ENCODE measurements at places on chromosomes 1 and 21. TPM values are rescaled to one million over a fixed set of nuclear protein-coding genes. Genes with fewer than 3 reads are reported as not detected.
A peak's percentile ranks its signal among the peaks of the same experiment; 100 is the strongest.

GRCh38 chr21:32713726-32714125, 14.1 kb downstream of the SYNJ1 start:
- no peak for DNase-seq

DNA sequence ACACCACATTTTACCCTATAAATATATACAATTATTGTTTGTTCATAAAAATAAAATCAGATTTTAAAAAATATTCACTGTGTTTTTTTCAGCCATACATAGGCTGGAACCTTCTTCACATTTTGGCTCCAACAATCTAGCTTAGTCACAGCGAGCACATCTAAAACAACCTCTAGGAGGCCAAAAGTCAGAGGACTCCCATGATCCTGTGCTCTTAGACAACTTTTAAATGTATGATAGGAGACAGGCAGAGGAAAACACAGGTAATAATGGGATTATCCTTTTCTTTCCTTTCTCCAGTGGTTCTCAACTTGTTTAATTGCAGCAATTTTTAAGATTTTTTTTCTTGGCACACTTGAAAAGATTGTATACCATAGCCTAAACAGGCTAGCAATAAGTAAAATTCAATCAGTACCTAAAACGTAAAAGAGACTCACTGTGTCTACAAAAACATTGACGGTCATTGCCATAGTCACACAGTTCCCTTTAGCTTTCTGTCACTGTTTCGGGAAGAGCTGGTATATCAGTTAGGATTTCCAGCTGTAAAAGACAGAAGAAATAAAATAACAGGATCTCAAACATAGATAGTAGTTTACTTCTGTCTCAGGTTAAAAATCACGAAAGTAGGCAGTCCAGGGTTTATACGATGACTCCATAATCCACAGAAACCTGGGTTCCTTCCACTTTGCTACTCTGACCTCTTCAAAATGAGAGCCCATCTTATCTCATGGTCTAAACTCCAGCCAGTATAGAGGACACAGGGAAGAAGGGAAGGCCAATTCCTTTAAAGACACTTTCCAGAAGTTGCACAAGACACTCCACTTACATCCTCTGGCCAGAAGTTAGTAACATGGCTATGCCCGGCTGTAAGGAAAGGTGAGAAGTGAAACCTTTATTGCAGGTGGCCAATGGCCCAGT, 39.2 kb upstream of the CR1L start:
- DNase-seq, result no peak

GRCh38 chr1:118981436-118981835, 6.7 kb downstream of the TBX15 start:
- no peak for DNase-seq

GRCh38 chr1:44848456-44849181, 5.6 kb upstream of the PTCH2 start:
- DNase-seq, result no peak

GRCh38 chr1:182050481-182051448, 10.7 kb downstream of the ZNF648 start:
- no peak for DNase-seq

DNA sequence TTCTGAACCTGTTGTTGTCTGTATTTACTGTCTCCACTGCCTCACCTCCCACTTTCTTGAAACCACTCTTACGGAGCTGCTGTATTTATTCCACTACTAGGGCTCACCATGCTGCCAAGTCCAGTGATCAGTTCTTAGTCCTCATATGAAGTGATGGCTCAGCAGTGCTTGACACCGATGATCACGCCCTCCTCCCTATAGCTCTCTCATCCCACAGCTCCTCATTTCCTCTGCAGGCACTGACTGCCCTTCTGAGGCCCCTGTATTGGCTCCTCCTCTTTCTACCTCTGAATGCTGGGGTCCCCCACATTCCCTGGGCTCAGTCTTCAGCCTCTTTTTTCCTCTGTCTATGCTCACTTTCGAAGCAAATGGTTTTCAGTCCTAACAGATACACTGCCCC, 3.4 kb downstream of the CLCA1 start:
- no peak for DNase-seq

DNA sequence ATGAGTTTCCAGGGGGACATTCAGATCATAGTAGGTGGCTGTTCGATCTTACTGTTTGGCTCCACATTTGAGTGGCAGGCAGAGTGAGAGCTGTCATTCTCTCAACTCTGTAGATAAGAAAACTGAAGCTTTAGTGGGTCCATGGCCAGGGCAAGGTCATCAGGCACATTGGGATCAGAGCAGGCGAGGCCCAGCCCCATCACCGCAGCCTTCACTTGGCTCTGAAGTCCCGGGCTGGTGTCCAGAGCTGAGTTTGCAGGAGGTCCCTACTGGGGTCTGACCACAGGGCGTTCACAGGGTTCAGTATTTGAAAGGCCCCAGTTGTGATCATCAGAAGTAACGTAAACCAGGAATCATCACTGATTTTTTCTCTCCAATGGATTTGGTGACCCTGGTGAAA, 76.7 kb downstream of the OBSCN start:
- no peak for DNase-seq

DNA sequence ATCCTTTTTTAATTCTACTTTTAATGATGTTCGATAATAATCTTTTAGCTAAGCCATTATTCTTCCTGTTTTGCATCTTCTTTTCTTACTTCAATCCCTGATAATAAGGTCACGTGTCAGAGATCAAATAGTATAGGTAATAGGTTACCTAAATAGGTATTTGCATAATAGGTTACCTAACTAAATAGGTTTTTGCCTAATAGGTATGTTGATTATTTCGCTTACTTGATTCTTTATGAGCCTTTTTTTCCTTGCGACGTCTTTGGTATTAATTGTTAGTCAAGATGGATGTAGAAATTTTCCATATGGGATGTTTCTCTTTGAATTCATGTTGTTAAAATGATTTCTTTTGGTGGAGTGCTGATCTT, 2.5 kb downstream of the GGPS1 start:
- no peak for DNase-seq

- DNase-seq, result peak; percentile 17
Observed at GRCh38 chr21:29302359-29302875, 3.7 kb downstream of the BACH1 start.

GRCh38 chr1:11169202-11169601, 20.0 kb upstream of the ANGPTL7 start:
- no peak for DNase-seq

DNA sequence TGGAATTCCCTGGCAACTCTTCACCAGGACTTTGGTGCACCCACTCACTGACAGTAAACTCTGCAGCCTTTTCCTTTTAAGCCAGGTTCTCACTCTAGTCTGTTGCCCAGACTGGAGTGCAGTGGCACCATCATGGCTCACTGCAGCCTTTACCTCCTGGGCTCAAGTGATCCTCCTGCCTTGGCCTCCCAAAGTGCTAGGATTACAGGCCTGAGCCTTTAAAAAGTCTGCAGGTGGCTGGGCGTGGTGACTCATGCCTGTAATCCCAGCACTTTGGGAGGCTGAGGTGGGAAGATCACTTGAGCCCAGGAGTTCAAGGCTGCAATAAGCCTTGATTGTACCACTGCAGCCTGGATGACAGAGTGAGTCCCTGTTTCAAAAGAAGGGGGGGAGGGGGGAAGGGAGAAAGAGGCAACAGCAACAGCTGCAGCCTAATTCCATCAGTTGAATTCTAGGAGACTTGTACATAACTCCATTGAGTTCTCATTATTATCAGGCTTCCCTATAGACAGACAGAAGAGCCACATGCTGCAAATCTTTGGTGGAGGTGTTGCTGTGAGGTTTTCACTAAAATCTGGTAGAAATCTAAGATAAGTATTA, 8.1 kb upstream of the HNRNPR start:
- DNase-seq, result no peak

DNA sequence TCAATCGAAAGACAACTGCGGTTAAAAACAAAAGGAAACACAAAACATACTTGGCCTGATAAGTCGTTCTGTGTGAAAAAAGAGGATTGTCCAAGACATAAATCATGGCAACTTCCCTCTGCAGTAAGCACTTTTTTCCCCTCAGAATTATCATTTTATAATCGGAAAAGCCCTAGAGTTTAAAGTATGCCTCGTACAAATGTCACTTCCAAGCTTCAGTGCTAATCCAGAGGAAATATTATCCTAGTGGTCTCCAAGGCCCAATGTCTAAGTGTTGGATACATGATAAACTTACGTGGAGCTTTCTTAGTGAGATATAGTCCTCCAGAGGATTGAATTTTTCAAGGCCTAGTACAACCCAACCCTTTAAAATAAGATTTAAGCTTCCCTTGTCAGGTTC, 11.2 kb upstream of the NTMT2 start:
- DNase-seq, result no peak

- DNase-seq, result no peak
Observed at GRCh38 chr1:186681121-186681520, 898 bp upstream of the PTGS2 start.

DNA sequence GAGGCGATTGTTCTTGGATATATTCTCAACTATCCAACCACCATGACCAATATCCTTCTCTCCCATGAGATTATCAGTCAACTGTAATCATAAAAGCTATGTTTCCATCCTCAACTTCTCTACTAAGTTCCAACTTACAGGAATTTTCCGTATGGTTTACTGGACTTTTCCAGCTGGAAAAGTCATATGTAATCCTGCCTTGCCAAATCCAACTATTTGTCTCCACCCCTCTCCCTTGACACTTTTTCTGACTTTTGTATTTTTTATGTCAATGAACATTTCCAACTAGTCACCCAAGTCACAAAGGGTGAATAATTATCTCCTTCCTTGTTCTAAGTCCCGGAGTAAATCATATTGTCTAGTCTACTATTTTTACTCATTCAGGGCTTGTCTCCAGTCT, 293.1 kb downstream of the USP25 start:
- DNase-seq, result no peak

GRCh38 chr1:81118550-81118949, 682.2 kb upstream of the ADGRL2 start:
- DNase-seq, result no peak

GRCh38 chr1:101410048-101410878, 173.4 kb downstream of the S1PR1 start:
- no peak for DNase-seq

DNA sequence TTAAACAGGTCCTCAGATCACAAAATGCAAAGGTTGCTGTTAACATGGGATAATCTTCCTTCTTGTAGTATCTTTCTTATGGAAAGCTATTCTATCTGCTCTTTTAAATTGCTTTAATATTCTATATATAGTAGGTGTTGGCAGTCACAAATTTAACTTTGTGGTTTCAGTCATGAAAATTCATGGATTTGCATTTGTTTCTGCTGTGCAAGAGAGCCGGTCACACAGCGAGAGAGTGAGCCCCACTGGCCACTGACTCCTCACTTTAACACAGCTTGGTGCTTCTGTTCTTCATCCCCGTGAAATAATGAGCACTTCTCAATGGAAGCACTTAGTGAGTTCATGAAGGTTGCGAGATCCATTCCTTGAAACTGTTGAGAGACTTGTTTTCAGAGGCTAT, 18.1 kb upstream of the BMP8A start:
- DNase-seq, result no peak

DNA sequence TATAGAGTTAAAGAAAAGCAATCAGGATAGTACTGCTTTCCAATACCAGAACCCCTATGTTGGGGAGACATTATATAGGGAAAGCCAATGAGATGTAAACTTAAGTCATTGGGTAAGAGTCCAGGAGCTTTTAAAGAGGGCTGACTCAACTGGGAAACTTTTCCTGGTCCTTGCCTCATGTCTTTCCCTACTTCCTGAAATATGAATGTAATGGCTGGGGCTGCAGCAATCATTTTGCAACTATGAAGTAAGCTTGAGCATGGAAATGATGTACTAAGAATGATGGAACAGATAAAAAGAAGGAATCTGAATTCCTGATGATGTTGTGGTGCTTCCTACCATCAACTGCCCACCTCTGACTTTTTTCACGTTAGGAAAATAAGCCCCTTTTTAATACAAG, 55.7 kb downstream of the WDR3 start:
- no peak for DNase-seq

DNA sequence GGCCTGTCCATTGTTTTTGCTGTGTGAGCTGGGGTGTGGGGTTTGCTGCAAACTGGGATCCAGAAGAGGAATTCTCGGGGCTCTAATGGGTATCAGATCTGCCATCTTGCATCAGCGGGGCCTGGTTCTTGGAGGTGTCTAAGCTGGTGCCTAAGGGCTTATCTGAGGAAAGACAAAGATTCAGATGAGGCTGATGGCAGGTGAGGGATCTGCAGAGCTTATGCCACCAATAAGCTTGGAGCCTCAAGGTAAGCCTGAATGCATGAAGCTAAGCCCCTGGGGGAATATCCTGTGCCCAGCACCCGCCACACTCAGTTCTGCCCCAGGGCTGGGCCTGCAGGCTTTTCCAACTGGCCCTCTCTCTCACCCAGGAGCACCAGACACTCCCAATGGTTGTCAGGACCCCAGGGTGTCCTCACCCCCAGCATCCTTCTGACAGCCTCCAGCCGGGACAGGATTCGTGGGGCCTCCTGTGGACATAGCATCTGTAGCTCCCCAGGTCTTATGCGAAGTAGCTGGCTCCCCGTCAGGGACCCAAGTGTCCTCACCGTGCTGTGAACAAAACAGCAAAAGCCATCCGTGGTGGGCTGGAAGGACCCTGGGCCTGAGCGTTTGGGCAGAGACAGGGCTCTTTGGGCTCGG, 9.5 kb upstream of the GSTM3 start:
- DNase-seq, result no peak

- DNase-seq, result no peak
Observed at GRCh38 chr1:47524272-47524671, 86.4 kb downstream of the FOXD2 start.

- DNase-seq, result no peak
Observed at GRCh38 chr1:85359874-85360721, 83.7 kb upstream of the BCL10 start.

DNA sequence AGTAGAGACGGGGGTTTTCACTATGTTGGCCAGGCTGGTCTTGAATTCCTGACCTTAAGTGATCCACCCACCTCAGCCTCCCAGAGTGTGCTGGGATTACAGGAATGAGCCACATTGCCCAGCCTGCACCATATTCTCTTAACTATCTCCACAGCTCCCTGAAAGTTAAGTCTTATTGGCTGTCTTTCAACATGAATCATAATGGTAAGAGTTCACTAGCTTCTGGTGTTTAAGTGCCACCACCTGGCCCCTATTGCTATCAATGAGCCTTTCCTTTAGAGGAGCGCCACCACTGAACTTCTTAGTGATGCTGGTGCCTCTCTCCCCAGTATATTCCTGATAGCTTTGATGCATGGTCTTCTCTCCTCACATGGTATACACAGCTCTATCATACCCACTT, 15.7 kb downstream of the ZFYVE9 start:
- no peak for DNase-seq

The RIPPLY3 gene
- polyA plus RNA-seq, result 0.24 TPM

The C8A gene
- 0.34 TPM for polyA plus RNA-seq

The LIN28A gene
- 0.03 TPM for polyA plus RNA-seq

The TRIM33 gene
- 27.2 TPM for polyA plus RNA-seq

The RNF186 gene
- polyA plus RNA-seq, result 18.8 TPM

The G0S2 gene
- polyA plus RNA-seq, result 167 TPM
